Esophagus mucosa (tissue), 1 donor: ENCODE measurements at places on chromosomes 6 and 20. TPM values are rescaled to one million over a fixed set of nuclear protein-coding genes. Genes with fewer than 3 reads are reported as not detected.
A peak's percentile ranks its signal among the peaks of the same experiment; 100 is the strongest.

DNA sequence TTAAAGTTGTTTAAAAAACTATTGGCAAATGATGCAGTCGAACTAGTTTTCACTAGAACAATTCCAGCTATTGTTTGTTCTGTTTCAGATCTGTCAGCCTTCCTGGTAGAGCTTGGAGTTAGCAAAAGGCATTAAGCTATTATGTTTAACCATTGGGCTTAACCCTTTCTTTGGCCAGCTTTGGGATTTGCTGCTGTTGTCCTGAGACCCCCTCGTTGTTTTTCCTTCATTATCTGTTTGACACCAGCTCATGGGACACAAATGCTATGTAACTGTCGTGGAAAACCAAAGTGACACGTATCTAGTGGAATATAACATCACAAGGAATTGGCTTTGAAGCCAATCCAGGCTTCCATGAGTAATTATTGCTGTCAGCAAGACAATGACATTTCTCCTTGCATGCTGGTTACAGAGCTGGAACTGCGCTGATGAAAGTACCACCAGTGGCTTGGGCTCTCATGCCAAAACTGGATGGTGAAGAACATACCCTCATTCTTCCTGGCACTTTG, 96.0 kb downstream of the EYA2 start:
- ATAC-seq = peak; percentile 58

DNA sequence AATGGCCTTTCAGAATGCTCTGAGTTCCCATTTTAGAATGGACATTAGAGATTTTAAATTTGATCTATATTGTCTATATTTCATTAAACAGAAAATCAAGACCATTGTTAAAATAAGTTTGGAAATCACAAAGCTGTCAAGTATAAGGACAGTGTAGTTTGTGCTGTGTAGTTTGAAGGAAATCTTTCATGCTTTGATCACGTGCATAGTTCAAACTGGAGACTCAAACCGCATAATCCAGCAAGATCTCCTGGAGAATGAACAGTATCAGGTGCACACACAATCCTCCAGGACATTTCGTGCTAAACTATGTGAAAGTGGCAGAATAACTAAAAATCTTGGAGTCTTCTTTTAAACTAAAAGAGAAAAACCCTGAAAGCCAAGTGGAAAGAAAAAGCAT, 60.8 kb upstream of the TBXT start:
- ATAC-seq = no peak

GRCh38 chr20:53842301-53843099, 227.9 kb downstream of the BCAS1 start:
- ATAC-seq = no peak

DNA sequence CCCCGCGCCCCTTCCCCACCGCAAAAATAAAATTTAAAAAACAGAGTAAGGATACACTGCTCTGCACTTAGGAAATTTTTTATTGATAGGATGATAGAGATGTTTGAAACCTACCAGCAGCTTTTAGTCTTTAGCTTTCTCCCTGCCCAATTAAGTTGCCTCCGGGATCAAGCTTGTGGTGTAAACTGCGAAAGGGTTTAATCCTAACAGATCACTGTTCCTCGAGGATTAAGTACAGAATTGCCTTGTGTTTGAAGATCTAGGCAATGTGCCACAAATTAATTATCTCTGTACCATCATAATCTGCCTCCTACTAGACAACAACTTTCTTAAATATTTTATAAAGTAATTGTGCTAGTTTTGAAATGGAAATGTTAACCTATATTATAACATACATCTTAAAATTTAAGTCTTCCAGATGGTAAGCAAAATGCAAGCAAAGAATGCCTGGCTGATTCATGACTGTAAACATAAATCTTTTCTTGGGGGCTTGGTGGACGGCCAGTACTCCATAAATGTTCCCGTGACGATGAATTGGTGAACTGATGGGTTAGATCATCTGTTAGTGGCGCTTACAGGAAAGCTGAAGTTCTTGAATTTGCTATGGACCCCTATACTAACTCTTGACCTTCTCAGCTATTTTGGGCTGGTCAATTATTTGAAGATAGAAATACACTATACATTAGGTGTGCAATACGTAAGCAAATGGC, 58.0 kb upstream of the ARHGAP18 start:
- no peak for ATAC-seq

DNA sequence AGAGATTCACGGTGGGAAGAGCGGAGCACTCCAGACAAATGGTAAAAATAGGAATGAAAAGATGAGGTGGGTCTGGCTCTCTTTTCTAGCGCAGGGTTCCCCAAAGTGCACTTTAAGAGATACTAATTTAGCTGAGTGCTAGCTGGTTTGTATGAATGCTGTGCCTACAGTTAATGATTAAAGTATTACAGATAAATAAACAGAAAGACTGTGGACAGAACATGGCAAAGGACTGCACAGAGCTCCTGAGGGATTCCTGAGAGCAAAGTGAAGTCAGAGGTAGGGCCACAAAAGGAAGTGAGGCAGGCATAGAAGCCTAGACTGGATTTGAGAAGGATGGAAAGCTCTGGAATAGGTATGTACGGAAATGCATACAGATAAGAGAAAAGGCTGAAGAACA, 114.5 kb downstream of the INSM1 start:
- ATAC-seq = no peak

DNA sequence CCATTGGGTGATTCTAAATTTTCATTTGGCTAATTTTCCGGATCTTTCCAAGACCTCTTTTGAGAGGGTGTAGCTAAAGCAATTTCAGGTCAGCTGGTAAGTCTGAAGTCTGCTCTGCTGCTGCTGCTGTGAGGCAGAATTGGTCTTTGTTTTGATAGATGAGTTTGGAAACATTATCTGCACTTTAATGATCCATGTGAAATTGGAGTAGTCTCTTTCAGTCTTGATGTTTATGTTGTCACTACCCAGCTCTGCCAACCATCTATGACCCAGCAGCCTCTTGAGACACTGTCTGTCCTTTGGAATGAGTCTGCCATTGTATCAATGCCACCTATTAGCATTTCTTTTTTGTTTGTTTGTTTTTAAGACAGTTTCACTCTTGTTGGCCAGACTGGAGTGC, 44.1 kb downstream of the TXNDC5 start:
- no peak for ATAC-seq

- no peak for ATAC-seq
Observed at GRCh38 chr6:149046822-149047246, 270.7 kb upstream of the TAB2 start.

DNA sequence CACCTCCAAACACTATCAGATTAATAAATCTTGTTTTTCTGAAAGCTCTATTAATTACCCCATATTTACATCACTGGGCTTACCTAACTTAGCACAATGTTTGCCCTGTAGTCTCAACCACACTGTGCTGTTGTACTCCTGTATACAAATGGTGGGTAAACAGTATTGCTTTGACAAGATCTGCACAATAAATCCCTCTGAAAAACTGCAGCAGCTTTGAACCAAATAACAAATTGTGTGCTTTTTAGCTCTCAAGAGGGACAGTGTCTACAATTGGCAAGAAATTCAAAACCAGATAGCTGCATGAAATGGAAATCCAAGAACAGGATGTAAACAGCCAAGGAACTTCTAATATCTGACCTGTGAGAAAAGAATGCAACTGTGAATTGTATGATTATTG, 10.4 kb downstream of the KIF6 start:
- ATAC-seq = no peak

DNA sequence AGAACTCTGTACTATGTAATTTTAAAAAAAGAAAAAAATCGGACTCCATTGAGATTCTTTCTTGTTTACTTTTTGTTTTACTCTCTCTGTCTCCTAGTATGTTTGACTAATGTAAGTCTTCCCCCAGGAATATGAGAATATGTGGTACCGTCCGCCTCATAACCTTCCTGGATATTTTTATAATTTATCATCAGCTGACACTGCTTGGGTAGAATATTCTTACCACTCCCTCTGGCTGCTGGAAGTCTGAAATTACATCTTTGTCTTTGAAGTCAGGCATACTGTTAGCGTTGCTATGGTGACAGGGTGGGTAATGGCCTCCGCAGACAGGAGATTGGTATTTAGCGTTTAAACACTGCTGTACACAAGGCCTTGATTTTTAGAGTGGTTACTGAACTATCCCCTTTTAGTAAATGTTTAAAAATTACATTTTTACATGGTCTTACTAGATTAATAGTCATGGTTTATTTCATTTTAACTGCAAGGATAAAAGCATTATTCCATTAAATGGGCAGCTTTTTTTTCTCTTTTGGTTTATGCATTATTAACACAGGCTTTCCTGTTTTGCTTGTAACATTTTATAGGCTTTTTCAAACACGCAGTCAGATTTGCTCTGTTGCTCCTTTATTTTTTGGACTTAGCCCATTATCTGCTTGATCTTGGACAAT, 176.4 kb downstream of the ARID1B start:
- peak; percentile 75 for ATAC-seq

GRCh38 chr6:20840675-20841074, 306.4 kb downstream of the CDKAL1 start:
- no peak for ATAC-seq

- ATAC-seq = no peak
Observed at GRCh38 chr6:110095935-110096334, 83.5 kb downstream of the WASF1 start.

DNA sequence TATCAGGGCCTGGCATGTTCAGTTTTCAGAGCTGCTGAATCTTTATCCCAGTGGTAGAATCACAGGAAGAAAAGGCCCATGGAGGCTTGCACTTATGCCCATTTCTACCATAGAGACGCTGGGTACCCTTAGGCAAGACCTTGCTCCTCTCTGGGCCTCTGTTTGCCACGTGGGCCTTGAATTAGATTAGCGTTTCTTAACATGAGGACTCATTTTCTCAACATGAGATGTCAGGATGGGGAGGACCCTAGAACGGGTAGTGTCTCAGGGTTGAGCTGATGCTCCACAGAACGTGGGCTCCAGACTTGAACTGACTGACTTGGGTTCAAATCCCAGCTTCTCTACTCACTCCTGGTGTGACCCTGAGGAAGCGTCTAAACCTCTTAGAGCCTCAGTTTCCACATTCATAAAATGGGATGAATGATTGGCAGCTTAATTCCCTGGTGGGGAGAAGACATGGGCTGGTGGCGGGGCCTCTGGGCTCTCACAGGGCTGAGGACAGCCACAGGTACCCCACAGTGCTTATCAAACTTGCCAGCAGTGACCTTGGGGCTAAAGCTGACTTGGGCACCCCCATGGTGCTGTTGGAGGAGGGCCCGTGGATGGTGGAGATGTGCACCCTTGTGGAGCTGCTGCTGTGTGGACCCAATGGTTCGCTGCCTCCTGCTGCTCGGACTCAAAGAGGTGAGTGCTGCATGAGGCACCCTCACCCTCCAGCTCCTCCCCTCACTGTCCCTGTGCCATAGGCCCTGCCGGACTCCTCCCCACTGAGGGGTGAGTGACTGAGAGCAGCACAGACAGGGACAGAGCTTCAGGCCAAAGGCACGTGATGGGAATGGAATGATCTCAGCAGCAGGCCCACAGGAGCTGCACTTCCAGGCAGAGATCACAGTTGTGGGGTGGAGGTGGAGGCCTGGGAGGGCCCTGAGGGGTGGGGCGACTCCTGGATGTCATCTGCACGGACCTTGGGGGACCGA, 28.2 kb downstream of the SUN5 start:
- ATAC-seq = no peak

DNA sequence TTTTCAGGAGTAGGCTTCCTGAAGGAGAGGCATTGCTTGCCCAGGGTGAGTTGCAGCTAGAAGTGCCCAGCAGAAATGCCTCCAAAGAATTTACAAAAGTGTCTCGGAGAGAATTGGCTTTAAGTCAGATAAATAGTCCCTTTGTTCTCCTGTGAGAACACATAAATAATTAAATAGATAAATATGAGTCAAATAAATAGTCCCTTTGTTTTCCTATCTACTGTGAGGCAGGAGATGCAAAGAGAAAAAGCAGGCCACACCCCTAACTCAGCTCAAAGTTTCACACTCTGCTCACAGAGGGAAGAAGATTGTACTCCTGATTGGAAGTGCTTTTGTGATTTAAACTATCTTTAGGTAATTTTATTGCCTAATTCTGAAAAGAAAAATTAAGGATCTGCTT, 180.7 kb upstream of the PRSS16 start:
- ATAC-seq = no peak

GRCh38 chr6:141539617-141540016, 593.1 kb upstream of the GJE1 start:
- no peak for ATAC-seq

GRCh38 chr20:33280000-33280680, 2.9 kb upstream of the BPIFB1 start:
- ATAC-seq = no peak

DNA sequence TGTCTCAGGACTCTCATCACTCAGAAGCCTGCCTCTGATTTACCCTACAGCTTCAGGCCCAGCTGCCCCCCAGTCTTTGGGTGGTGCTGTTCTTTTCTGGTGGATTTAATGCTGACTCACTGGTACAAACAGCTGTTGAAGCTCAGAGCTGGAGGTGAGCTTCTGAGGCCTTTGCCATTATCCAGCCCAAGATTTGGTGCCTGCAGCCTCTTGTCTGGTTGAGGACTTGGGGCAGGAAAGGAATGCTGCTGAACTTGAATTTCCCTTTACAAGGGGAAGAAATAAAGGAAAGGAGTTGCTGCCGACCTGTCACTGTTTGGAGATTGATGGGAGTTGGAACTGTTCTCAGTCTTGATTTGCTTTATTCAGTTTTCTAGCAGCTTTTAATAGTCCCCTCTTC, 19.8 kb downstream of the ABCF1 start:
- peak; percentile 95 for ATAC-seq

DNA sequence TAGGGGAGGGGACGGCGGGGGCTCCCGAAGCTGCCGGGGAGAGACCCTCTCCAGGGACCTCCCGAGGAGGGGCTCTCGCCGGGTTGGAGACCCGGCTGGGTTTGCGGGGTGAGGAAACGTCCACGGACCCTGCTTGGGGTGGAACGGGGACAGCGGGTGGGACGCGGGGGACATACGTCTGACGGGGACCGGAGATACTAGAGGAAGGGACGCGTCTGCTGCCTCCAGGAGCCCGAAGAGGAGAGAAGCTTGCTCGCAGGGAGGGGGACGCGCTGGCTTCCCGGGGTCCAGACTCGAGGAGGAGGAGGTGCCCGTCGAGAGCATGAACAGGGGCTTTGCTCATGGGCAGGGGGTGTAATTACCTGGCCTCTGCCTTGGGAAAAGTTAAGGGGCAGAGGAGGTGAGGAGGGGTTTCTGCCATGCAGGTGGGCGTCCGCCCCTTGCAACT, 593 bp downstream of the DNMT3B start:
- peak; percentile 6 for ATAC-seq

GRCh38 chr6:48183811-48184605, 73.0 kb upstream of the PTCHD4 start:
- ATAC-seq = no peak

GRCh38 chr6:163489584-163489983, 75.1 kb downstream of the QKI start:
- ATAC-seq = no peak

- ATAC-seq = no peak
Observed at GRCh38 chr6:25834950-25835349, 3.1 kb upstream of the SLC17A1 start.

GRCh38 chr6:31559958-31560696, 12.0 kb upstream of the LTA start:
- peak; percentile 66 for ATAC-seq

GRCh38 chr6:104625536-104625935, 234.2 kb downstream of the HACE1 start:
- peak; percentile 100 for ATAC-seq

- ATAC-seq = no peak
Observed at GRCh38 chr20:833121-833449, 430 bp upstream of the FAM110A start.

Gene TINAG
- total RNA-seq = not detected

Gene JARID2
- 22.1 TPM for total RNA-seq

Gene B3GALT4
- total RNA-seq = 16.9 TPM

Gene GPR63
- total RNA-seq = 0.32 TPM

Gene CLPSL2
- total RNA-seq = not detected

Gene GPR31
- not detected for total RNA-seq

Gene REM1
- total RNA-seq = 0.20 TPM

Gene NCOA6
- total RNA-seq = 23.1 TPM

Gene HLA-DOB
- 0.52 TPM for total RNA-seq

Gene GJA10
- total RNA-seq = not detected

Gene ATP9A
- total RNA-seq = 29.3 TPM

Gene NEURL2
- total RNA-seq = 1.9 TPM
